A673 (cell line): ENCODE measurements at places on chromosomes 11 and 22. TPM values are rescaled to one million over a fixed set of nuclear protein-coding genes. Genes with fewer than 3 reads are reported as not detected.
A peak's percentile ranks its signal among the peaks of the same experiment; 100 is the strongest.

DNA sequence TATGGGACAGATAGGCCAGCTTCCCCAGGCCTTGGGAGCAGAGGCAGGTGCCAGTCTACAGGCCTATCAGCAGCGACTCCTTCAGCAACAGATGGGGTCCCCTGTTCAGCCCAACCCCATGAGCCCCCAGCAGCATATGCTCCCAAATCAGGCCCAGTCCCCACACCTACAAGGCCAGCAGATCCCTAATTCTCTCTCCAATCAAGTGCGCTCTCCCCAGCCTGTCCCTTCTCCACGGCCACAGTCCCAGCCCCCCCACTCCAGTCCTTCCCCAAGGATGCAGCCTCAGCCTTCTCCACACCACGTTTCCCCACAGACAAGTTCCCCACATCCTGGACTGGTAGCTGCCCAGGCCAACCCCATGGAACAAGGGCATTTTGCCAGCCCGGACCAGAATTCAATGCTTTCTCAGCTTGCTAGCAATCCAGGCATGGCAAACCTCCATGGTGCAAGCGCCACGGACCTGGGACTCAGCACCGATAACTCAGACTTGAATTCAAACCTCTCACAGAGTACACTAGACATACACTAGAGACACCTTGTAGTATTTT is 26.6 kb upstream of the L3MBTL2 start:
- DNase-seq = no peak
- H3K36me3 ChIP-seq = peaks cover 70% of the 10 kb centered on the region
- H3K4me3 ChIP-seq = no peak overlapping the region
- H3K27me3 ChIP-seq = no peaks in the 10 kb centered on the region
- no peak overlapping the region for H3K27ac ChIP-seq

DNA sequence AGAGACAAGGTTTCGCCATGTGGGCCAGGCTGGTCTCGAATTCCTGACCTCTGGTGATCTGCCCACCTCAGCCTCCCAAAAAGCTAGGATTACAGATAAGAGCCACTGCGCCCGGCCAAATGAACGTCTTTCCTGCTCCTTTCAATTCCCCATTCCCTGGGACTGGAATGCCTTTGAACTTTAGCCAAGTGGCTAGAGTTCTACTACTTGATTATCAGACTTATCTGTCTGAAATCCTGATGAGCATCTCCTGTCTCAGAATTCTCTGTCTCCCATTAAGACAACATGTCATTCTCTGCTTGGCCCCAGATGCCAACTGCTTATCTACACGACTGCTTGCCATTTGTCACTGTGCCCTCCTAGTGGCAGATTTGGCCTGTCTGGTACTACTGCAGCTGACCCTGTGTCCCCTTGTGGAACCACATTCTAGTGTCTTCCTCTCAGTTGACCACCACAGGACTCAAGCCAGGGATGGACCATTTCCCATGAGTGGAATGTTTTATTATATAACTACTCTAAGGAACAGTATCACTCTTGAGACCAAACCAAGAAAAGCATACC is 33.1 kb upstream of the IPO7 start:
- DNase-seq = no peak
- H3K27ac ChIP-seq = no peak overlapping the region
- H3K4me3 ChIP-seq = no peak overlapping the region
- no peaks in the 10 kb centered on the region for H3K36me3 ChIP-seq
- no peaks in the 10 kb centered on the region for H3K4me1 ChIP-seq

DNA sequence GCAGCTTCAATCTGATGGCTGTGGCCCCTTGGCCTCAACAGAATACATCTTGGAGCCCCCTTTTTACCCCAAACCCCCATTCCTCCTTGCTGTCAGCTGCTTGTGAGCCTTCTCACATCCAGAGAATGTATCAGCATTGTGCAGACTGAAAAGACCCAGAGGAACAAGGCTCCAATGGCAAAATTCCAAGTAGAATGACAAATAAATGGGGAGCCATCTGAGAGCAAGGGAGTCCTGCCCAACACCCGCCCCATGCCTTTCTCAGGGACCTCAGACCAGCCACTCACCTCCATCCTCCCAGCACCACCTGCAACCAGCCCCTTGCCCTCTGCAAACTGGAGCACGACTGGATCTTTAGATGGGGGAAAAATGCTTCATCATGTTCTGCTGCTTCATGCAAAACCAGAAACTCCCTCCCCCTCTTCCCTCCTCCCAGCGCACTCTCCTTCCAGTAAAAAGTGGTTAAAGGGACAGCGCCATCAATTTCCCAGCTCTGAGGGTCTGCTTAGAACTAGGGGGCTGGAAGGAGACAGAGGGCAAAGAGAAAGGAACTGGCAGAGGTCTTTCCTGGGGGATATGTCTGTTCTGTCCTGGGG is 2.2 kb upstream of the NEFH start:
- peak; percentile 30 for DNase-seq
- peak overlapping the region; percentile 4 for H3K4me3 ChIP-seq
- H3K36me3 ChIP-seq = no peaks in the 10 kb centered on the region
- peaks cover 9% of the 10 kb centered on the region for H3K4me1 ChIP-seq

The RAG1 gene
- 0.07 and 0.11 TPM in 2 replicates for total RNA-seq
